Astrocyte of the cerebellum (primary cell): ENCODE measurements at places on chromosomes 4 and X.

- no peak for DNase-seq
These were observed 93.6 kb downstream of the HHIP start for GRCh38 chr4:144739511-144740033.

DNA sequence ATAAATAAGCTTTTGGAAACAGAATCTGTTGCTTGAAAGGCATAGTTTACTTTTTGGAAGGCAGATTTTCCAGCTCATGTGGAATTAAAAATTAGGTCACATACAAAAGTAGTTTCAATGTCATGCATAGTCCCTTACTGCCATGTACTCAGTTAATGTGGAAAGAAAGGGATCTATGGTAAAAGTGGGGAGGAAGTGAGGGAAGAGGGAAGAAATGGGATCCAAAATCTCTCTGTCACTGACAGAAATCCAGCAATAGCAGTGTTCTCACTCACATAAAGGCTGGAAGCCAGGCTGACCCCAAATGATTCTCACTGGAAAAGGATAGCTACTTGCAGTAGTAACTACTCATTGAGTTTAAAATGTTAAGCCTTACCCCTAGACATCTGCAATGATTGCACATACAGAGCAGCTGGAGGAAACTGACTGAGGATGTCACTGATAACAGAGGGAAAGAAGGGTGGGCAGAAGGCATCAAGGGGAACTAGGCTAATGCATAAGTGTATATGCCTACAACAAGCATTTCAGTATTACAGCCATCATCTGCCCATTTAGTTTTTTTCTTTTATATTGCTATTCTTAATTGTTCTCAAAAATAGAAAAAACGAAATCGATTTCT, 445.6 kb downstream of the FAT4 start:
- no peak for DNase-seq

- DNase-seq: peak; percentile 20
These were observed 277.1 kb upstream of the DIAPH2 start for GRCh38 chrX:96407501-96407900.

- DNase-seq: no peak
These were observed 288.4 kb downstream of the CRLF2 start for GRCh38 chrX:924017-924416.

GRCh38 chr4:88600176-88600838, 8.0 kb downstream of the HERC3 start:
- DNase-seq: no peak

DNA sequence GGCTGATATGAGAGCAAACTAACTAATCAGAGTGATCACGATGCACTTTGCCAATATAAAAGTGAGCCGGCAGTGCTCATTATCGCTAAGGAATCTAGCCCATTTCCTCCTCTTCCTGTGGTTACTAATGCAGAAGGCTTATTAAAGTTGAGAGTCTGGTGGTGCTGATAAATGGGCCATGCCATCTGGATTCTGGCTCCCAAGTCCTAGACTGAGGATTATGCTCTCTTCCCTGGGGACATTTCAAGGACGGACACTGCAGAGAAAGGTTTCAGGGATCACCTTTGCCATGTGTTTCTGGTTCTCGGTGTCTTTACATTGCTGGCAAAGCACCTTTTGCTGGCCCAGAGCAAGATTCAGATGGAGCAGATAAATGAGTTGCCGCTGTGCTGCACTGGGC, 85.3 kb downstream of the RTL5 start:
- DNase-seq: no peak

GRCh38 chrX:120749141-120749846, 119.4 kb upstream of the C1GALT1C1 start:
- no peak for DNase-seq
